ENCODE measurements at places on chromosomes 5 and 9.

DNA sequence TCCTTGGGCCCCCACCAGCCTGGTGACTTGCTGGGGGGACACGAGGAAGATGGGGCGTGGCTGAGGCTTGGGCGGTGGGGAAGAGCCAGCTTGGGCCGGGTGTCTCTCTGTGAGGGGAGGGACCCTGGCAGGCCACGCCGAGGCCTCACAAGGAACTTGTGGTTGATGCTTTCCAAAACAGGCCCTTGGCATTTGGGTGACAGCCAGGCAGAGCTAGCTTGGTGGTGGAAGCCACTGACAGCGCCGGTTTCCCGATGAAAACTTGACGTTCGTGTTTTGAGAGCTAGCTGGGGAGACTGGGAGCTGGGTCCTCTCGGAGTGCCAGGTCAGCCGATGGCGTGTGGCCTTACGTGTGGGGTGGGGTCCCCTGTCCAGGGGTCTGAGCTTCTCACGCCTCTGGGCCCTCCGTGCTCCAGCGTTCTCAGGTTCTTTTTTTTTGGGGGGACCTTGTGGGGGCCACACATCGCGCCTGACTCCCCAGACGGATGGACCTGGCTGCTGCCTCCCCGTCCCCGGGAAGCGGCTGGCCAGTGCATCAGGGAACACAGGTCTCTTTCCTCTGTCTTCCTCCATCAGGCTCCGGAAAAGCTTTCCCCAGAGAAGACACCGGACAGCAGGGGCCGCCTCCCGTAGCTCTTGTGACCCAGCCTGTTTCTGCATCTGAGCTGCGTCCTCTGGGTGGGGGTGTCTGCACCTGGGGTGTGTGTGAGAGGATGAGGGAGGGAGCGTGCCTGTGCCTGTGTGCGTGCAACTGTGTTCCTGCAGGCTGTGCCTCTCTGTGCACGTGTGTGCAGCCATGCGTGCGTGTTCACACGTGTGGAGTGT lies 129.3 kb upstream of the LPCAT1 start:
- DNase-seq, result no peak

GRCh38 chr5:9401786-9402472 lies 143.9 kb downstream of the SEMA5A start:
- DNase-seq, result no peak

GRCh38 chr9:82539856-82540579 lies 522.9 kb downstream of the RASEF start:
- DNase-seq, result no peak

GRCh38 chr5:62322484-62322883 lies 16.5 kb downstream of the KIF2A start:
- DNase-seq, result no peak

DNA sequence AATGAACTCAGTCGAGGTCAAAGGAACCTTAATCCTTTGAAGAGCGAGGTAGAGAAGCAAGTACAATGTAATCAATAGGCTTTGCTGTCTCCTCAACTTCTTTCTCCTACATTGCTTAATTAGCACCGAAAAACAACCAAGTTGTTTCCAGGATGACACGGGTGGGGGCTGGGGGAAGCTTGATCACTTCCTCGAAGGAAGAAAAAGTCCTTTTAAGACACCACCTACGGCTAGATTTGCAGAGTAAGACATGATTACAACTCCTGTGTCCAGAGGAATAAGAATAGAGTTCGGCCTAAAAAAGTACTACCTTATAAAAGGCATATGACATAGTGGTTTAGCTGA lies 811 bp upstream of the ARRDC3 start:
- no peak for DNase-seq

- DNase-seq, result no peak
Measured at GRCh38 chr5:176608937-176609723, 826 bp downstream of the GPRIN1 start.

GRCh38 chr5:10018201-10019069 lies 231.3 kb downstream of the ATPSCKMT start:
- DNase-seq, result no peak

DNA sequence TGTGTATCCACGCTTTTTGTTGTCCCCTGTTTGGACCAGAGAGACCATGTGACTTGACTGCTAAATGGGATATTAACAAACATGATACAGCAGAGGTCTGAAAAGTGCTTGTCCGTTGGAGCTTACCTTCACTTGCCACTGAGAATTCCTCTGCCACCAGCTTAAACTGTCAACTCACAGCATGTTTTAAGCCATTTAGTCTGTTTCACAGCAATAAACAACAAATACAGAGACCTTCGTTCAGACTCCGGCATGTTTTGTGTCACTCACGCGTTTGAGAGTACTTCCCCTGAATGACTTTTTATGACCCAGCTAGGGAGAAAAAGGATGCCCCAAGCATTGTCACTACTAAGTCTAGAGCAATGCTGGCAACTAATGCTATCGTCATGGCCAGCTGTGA lies 173.8 kb downstream of the PTPRD start:
- no peak for DNase-seq

- no peak for DNase-seq
Measured at GRCh38 chr9:92948038-92948534, 763 bp downstream of the FGD3 start.

GRCh38 chr5:16909464-16909863 lies 26.6 kb downstream of the MYO10 start:
- no peak for DNase-seq

DNA sequence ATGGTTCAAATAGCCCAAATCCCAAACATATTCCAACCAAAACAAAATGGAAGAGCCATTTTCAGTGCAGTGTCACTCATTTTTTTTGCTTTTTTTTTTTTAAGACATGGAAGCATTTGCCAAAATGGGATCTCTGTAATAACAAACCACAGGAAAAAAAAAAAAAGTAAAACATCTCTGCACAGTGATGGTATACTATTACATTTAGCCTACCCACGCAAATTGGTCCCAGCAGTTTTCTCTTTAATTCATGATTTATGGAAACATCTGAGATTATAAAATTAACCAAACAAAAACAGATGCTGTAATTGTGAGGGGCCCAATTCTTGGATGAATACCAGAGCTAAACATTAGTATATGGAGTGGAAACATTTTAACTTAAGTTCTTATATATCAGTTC lies 566.6 kb downstream of the ZNF608 start:
- no peak for DNase-seq

DNA sequence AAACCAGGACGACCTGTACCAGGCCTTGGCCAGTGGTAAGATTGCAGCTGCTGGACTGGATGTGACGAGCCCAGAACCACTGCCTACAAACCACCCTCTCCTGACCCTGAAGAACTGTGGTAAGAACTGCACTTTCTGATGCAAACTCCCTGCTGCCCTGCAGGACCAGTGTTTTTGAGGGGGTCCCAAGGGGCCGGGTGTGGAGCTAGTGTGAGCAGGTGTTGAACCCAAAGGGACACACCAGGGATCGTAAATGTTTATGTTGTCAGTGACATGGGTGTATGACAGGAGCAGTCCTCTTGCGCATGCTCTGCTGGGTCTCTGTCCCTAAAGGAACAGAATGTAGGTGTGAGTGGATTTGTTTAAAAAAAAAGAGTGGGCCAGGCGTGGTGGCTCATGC lies 9.5 kb downstream of the GRHPR start:
- no peak for DNase-seq

- DNase-seq, result no peak
Measured at GRCh38 chr9:108184941-108185340, 670.8 kb downstream of the ACTL7B start.

- DNase-seq, result no peak
Measured at GRCh38 chr5:78779771-78780616, 131.4 kb upstream of the LHFPL2 start.

- DNase-seq, result no peak
Measured at GRCh38 chr9:86721226-86721781, 226.0 kb downstream of the GAS1 start.

DNA sequence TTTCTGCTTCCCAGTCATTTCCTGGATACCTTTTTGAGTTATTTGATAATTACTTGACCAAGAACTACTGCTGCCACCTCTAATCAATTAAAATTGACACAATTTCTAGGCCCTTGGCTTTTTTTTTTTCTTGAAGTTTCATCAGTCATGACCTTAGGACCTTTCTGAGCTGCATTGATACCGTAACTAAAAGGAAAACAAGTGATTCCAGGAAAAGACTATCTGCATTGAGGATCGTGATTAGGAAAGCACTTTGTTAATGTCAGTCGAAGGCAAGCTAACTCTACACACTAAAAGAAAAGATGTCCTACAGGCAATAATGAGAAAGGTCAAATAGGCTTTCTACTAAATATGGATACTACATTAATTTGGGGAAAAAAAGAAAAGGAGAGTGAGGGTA lies 69.9 kb downstream of the ARSB start:
- DNase-seq, result no peak

Measured in activated CD4-positive, alpha-beta T cell treated with anti-CD3 and anti-CD28 coated beads, Interleukin-2, amount 50 U/mL, for 1 hour (primary cell).